ENCODE measurements at places on chromosomes 16 and 17. TPM values are rescaled to one million over a fixed set of nuclear protein-coding genes. Genes with fewer than 3 reads are reported as not detected.

AIPL1 gene
- not detected for total RNA-seq

MRPL38 gene
- total RNA-seq: 111 TPM

HES7 gene
- 0.23 TPM for total RNA-seq

DNAI2 gene
- total RNA-seq: 1.6 TPM

PRKCA gene
- total RNA-seq: 66.1 TPM

CRYM gene
- total RNA-seq: not detected

KRT17 gene
- not detected for total RNA-seq

EIF1 gene
- 682 TPM for total RNA-seq

GRAP gene
- total RNA-seq: 30.3 TPM

NUP88 gene
- 99.5 TPM for total RNA-seq

WFIKKN1 gene
- 0.47 TPM for total RNA-seq

GLYR1 gene
- total RNA-seq: 91.6 TPM

HS3ST3B1 gene
- total RNA-seq: 9.3 TPM

NXN gene
- 0.37 TPM for total RNA-seq

TUBB3 gene
- 0.86 TPM for total RNA-seq

CNEP1R1 gene
- 31.7 TPM for total RNA-seq

C17orf78 gene
- not detected for total RNA-seq

TBC1D3I gene
- total RNA-seq: 0.88 TPM

CD300E gene
- not detected for total RNA-seq

CFAP119 gene
- 4.4 TPM for total RNA-seq

SLC12A3 gene
- total RNA-seq: not detected

ATXN1L gene
- 28.3 TPM for total RNA-seq

MYH13 gene
- not detected for total RNA-seq

LCAT gene
- total RNA-seq: 23.6 TPM

SHBG gene
- not detected for total RNA-seq

GSG1L gene
- total RNA-seq: not detected

GALR2 gene
- total RNA-seq: not detected

IL32 gene
- 2,425 TPM for total RNA-seq

APOH gene
- total RNA-seq: not detected

TBC1D3D gene
- 1.4 TPM for total RNA-seq

ZFP1 gene
- 16.2 TPM for total RNA-seq

ROGDI gene
- total RNA-seq: 10.3 TPM

CLEC18C gene
- total RNA-seq: 1.1 TPM

LRRC75A gene
- 5.5 TPM for total RNA-seq

DHRS7C gene
- total RNA-seq: not detected

PSME3 gene
- total RNA-seq: 85.0 TPM

XYLT1 gene
- total RNA-seq: 56.7 TPM

KRTAP1-5 gene
- not detected for total RNA-seq

TPSAB1 gene
- total RNA-seq: not detected

OTOP3 gene
- not detected for total RNA-seq

MYH2 gene
- not detected for total RNA-seq

SLFN13 gene
- 76.8 TPM for total RNA-seq

SLC13A2 gene
- total RNA-seq: not detected

MYH1 gene
- not detected for total RNA-seq

CALCOCO2 gene
- 199 TPM for total RNA-seq

SLFN14 gene
- total RNA-seq: not detected

ACSM3 gene
- total RNA-seq: 9.0 TPM

PRSS36 gene
- 0.31 TPM for total RNA-seq

ALDH3A1 gene
- total RNA-seq: not detected

CTRB1 gene
- not detected for total RNA-seq

CES5A gene
- total RNA-seq: not detected

TAT gene
- total RNA-seq: not detected

ODAD4 gene
- 0.65 TPM for total RNA-seq

RMI2 gene
- total RNA-seq: 93.0 TPM

SNAI3 gene
- 14.4 TPM for total RNA-seq

TIMM22 gene
- total RNA-seq: 10.3 TPM

All from activated naive CD8-positive, alpha-beta T cell treated with anti-CD3 and anti-CD28 coated beads, Interleukin-2, amount 10 ng/mL, durations not matched to agents 7 days and 5 days (primary cell).